Spinal cord (tissue), 10 donors: ENCODE measurements at places on chromosomes 2 and 18.

DNA sequence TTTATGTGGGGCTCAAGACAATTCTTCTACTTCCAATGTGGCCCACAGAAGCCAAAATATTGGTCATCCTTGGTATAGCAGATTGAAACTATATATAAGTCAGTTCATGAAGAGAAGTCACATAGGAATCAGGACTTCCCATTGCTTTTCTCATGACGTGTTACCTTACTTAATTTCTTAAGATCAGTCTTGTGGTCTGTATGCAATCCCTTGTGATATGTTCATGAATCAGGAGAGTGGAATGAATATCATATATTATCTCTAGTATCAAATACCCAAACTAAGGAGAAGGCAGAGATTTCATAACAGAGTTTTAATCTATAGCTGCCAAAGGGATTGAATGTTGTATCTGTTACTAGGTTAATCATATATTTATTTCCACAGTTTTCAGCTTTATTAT, 1390.4 kb downstream of the SUCLG1 start:
- no peak for DNase-seq

DNA sequence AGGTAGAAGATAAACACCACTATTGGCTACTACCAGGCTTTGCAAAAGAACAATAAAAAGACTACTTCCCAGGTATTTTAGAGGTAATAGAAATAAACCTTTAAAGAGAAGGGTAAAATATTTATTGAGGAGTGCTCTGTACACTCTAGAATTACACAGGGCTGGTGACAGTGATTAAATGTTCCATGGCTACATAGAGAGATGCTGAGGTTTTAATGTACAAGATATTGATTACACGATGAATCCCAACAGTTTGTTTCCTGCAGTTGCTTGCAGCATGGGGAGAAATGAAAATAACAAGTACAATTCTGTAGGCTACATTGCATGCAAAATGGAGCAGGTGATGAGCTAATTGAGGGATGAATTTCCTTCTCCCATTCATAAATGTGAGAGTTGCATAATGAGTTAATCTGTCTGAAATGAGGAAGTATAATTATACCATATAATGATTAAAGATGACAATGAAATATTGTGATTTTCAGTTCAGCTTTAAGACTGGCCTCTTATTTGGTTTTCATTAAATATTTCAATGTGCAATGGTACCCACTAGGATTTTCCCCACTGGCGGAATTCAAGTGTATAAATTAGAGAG, 266.1 kb downstream of the SOCS6 start:
- no peak for DNase-seq

DNA sequence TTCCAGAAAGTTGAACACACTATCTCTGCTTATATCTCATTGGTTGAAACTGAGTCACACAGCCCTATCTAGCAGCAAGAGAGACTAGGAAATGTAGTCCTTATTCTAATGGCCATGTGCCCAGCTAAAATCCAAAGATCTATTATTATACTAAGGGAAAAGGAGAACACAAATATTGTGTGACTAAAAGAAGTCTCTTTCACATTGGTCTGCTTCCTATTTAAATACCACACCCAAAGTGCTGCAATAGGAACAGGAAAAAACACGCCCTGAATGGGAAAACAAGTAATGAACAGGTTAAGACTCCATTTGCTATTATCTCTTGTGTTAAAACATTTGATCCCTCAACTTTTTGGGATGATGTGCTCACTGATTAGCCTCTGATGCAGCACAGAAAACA, 86.8 kb upstream of the BARD1 start:
- DNase-seq: no peak

GRCh38 chr2:28096421-28096820, 205.9 kb downstream of the BABAM2 start:
- no peak for DNase-seq

GRCh38 chr2:53519918-53520841, 247.4 kb upstream of the CHAC2 start:
- DNase-seq: peak; percentile 40

DNA sequence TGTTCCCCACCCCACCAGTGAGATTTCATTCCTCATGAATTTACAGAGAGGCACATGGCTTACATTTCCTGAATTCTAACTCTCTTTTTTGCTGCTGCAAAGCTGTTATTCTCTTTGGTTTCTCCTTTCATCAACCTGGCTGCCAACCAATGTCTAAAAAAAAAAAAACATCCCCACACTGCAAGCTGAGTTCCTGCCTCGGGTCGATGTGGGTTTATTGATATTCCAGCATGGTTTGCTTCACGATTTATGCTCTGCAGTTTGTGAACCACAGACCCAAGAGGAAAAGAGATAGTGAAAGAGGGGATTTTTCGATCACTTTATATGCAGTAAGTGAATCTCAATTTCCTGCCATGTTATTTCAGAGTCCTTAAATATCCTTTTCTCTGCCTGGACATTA, 363.6 kb downstream of the LPIN1 start:
- peak; percentile 20 for DNase-seq

DNA sequence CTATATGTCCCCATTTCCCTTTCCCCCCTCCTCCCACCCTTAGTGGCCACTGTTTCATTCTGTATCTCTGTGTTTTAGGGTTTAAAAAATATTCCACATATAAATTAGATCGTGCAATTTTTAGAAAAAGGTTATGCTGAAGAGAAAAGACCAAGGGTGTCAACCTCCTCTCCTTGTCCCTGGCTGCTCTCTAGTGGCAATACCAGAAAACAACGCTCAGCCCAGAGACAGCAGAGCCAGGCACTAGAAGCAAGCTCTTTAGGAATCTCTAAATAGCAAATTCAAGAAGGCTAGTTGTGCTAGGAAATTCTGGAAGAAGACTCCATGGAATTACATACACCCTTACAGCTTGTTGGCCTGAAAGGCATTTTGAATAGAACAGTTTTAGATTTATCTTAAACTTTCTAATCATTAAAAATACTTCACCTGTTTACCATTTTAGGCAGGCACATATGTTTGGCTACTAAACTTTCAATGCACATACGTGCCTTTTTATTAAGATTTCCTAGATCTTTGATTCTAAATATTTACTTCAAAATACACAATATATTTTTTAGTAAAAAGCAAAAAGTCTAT, 35.1 kb upstream of the RASGRP3 start:
- peak; percentile 90 for DNase-seq

GRCh38 chr2:216987252-216987821, 127.5 kb upstream of the TNP1 start:
- no peak for DNase-seq

GRCh38 chr2:2597712-2598111, 266.6 kb upstream of the MYT1L start:
- DNase-seq: no peak

DNA sequence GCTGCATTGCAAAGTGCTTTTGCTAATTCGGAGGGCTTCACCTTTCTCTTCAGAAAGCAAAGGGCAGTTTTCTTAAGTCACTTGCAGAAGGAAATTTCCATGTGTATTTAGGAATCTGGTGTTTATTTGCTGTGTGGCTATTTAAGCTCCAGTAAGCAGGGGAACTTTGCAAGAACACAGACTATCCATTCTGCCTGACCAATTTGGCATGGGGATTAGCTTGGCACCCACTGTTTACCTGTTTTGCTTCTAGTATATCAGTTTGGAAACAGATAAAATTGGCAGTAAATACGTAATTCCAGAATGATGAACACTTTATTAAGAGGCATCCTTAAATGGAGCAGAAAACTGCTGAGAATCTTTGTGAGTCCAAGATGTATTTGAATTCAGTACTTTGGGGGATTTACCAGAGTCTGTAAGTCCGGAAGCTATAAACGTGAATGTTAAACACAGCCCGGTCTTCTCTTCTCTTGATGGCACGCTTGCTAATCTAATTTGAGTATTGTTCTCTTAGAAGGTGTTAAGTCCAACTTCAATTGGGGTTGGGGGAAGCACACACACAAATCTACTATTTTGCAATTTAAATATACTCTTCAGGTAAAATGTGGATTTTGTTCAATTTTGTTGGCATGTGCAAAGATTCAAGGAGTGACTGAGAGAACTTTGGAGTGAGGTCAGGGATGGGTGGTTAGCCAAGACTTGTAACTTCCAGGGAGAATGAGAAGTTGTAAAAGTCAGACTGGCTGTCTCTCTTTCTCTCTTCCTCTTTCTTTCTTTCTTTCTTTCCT, 650 bp downstream of the ACKR3 start:
- peak; percentile 34 for DNase-seq
